Fibroblast of skin of right biceps (primary cell): ENCODE measurements at places on chromosomes 11 and 22.
A peak's percentile ranks its signal among the peaks of the same experiment; 100 is the strongest.

- peak; percentile 10 for DNase-seq
These were observed 15.2 kb upstream of the SORL1-AS1 start for GRCh38 chr11:121467965-121468364.

DNA sequence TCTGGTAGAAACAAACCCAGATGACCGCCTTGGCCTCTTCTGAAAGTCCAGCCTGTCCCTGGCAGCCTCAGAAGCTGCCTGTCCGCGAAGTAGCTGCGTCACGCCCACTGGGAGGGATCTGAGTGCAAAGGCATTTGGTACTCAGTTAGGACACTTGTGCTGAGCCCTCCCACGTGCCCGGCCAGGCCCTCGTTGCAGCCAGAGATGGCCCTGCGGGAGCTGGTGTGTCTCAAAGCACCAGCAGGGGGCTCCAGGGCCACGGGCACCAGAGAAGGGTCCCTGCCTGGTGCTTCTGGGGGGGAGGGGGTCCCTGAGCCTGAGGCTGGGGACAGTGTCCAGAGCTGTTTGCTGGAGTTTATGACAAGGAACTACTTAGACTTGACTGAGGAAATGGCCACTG lies 5.8 kb downstream of the SELENOO start:
- DNase-seq: no peak

GRCh38 chr11:115459563-115459962 lies 44.7 kb downstream of the CADM1 start:
- peak; percentile 86 for DNase-seq

GRCh38 chr11:30159546-30159945 lies 71.3 kb upstream of the FSHB start:
- no peak for DNase-seq

- no peak for DNase-seq
These were observed 150.7 kb downstream of the PKNOX2 start for GRCh38 chr11:125315079-125315740.

GRCh38 chr11:96963375-96963774 lies 573.6 kb downstream of the JRKL start:
- DNase-seq: no peak

DNA sequence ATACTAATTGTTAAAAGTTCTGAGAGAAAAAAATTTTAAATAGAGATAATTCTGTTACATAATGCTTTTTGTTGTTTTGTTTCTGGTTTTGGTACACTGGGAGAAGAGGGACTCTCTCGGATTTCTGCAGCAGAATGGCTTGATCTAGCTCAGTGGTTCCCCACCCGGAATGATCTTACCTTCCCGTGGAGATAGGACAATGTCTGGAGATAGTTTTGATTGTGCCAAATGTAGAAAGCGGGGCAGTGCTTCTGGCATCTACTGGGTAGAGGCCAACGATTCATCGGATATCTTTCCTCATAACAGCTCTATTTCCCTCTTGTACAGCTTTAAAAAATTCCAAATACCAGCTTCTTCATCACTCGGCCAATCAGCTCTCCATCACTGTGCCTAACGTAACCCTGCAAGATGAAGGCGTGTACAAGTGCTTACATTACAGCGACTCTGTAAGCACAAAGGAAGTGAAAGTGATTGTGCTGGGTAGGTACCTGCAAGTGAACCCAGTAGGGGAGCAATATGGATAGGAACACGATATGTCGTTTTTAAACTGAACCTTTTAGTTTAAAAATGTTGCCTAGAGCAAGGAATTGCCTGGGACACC lies 13.2 kb downstream of the CRTAM start:
- DNase-seq: no peak

DNA sequence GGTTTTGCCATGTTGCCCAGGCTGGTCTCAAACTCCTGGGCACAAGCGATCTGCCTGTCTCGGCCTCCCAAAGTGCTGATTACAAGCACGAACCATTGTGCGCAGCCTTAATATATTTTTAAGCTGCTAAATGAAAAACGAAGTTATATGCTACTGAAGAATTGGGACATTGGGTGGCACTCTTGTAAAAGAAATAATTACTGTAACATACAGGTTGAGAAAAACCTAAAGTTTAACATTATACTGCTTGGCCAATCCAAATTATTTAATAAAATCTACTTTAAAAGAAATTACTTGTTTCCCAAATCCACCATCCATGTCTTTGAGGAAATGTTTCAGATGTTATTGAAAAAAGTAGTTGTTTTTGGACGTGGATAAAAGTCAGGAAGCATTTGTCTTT lies 37.9 kb upstream of the ARHGAP32 start:
- no peak for DNase-seq

DNA sequence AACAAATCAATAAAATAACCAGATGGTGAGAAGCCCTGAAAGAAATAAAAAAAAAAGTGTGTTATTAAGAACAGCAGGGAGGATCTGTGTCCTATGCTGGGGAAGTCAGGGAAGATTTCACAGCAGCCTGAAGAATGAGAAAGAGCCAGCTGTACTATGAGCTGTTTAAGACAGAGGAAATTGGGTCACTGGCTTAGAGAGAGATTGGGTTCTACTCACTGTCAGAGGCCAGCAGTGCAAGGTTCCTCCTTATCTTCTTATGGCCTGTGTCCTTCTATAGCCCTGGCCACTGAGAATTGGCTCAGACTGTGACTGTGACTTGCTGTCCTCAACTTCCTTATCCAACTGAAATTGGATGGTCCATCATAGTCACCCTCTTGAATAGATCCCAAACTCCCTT lies 54.8 kb upstream of the FDX1 start:
- no peak for DNase-seq

- DNase-seq: peak; percentile 52
These were observed 94.3 kb downstream of the SLC17A6 start for GRCh38 chr11:22432291-22433093.

- peak; percentile 36 for DNase-seq
These were observed 37.1 kb downstream of the ST3GAL4 start for GRCh38 chr11:126392633-126393013.

DNA sequence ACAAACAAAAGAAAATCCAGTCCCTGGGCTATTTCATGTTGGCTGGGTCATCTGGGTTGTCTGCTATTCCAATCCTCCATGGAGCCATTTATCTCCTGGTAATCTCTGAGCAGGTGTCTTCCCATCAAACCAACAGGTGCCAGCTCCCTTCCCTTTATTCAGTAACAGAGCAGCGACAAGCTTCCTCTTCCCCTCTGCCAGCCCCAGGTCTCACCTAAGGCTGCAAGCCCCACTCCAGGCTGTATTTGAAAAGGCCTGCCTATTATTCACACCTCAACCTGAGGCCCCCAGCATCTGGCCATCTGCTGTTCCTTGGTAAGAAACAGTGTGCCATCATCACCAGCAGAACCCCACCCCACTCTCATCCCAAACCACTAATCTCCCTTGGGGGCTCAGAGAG lies 436.2 kb downstream of the BUD13 start:
- no peak for DNase-seq

GRCh38 chr11:73759610-73760134 lies 1.2 kb downstream of the RAB6A start:
- DNase-seq: peak; percentile 43

DNA sequence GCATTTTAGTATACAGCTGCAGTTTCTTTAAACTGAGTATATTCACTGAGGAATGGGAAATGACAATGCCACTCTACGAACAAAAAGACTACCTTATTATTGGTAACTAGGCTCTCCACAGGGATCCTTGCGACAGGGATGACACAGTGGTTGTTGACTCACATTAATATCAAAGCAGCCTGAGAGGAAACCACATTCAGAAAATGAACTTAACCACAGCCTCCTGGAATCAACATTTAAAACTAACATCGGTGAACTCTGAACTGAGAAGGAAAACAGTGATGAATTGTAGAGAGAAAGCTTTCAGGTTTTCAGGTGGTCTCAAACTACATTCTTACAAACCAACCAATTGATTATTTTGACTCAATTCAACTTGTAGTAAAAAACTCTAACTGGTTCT lies 90.3 kb upstream of the MTMR2 start:
- peak; percentile 67 for DNase-seq

- no peak for DNase-seq
These were observed 55.3 kb upstream of the SLC36A4 start for GRCh38 chr11:93253111-93253510.

GRCh38 chr22:26559961-26560575 lies 29.9 kb downstream of the TPST2 start:
- DNase-seq: no peak

DNA sequence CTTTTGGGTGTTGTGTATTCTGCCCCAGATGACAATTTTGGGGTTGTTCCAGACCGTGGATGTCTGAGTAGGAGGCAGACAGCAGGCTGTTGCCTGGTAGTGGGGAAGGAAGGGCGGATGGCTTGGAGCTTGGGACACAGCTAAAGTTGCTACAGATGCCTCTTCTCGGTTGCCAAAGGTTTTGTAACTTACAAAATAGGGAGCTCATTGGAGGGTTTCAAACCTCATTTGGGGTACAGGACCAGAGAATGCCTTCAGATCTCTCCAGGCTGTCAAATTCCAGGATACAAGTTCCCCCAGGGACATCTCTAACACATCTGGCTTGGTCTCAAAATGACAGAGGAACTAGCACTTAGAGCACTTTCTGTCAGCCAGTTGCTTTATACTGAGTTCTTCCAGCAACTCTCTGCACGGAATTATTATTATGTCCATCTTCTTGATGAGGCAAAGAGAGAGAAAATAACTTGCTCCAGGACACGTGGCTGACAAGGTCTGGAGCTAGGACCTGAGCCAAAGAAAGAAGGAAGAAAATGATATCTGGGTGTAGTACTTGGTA lies 56.0 kb downstream of the SLC1A2 start:
- no peak for DNase-seq

GRCh38 chr11:31807799-31808667 lies 3.1 kb downstream of the PAX6 start:
- no peak for DNase-seq

GRCh38 chr11:14623036-14623435 lies 20.6 kb upstream of the PDE3B start:
- DNase-seq: no peak

GRCh38 chr11:32630844-32631243 lies 47.2 kb downstream of the EIF3M start:
- DNase-seq: no peak

DNA sequence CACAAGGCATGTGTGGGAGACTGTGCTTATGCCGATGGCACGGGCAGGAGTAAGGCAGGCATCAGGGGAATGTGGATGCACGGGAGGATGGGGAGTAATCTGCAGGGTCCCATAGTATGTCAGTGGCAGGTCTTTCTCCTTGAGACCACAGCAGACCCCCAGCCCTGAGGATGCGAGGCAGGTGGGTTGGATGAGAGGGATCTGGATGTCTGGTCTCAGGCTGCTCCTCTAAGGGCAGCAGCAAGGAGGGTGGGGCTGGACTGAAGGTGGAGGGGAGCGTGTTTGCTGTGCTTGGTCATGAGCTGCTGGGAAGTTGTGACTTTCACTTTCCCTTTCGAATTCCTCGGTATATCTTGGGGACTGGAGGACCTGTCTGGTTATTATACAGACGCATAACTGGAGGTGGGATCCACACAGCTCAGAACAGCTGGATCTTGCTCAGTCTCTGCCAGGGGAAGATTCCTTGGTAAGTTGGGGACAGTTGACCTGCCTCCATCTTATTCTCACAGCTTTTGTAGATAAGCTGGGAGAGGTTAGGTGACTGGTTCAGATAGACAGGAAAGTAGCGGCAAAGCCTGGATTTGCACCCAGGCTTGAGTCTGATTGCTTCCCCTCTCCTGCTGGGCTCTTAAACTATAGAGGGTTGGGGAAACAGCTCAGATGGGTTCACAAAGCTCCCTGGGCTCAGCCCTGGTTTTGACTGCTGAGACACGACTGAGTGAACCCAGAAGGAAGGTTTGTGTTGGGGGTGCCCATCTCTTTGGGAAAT lies at the start of gene APOL1:
Gene APOL1 (plus strand): TSS at position 380 of the 769 bp plus-strand sequence. CDS start 1,823 bp downstream, outside the sequence.
- DNase-seq: no peak

- DNase-seq: peak; percentile 17
These were observed 302.7 kb downstream of the DDX10 start for GRCh38 chr11:108967571-108967970.

DNA sequence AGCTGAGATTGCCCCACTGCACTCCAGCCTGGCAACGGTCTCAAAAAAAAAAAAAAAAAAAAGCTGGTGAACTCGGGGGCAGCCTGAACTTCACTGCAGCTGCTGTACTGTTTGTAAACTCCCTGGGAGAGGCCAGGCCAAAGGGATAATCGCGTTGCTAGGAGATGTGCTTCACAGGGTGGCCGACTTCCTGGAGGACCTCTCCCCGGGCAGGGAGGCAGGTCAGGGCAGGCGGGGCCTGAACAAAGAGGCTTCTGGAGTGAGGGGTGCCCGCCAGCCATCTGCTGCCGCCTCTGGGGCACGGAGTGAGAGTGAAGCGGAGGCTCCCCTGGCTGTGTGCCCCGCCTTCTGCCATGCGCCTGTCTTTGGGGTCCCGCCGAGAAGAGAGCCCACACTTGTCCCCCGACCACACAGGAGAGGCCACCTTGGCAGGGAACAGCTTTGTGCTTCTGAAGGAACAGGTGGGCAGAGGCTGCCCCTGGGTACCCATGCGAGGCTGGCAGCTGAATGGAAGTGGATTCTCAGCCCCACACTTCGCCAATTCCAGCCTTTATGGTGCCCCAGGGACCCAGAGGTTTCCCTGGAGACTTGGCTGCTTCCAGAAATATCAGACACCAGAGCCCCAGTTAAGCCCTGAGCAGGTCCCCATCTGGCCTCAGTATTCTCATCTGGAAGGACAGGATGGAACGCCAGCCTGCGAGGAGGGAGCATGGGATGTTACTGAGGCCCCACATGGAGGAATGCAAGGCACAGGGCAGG lies 29.6 kb downstream of the TMEM184B start:
- no peak for DNase-seq

- DNase-seq: peak; percentile 26
These were observed 5.0 kb upstream of the LRFN4 start for GRCh38 chr11:66851698-66852465.

GRCh38 chr22:47797342-47797945 lies 1035.0 kb downstream of the TBC1D22A start:
- DNase-seq: no peak

GRCh38 chr11:131136486-131136885 lies 220.2 kb upstream of the SNX19 start:
- peak; percentile 64 for DNase-seq

DNA sequence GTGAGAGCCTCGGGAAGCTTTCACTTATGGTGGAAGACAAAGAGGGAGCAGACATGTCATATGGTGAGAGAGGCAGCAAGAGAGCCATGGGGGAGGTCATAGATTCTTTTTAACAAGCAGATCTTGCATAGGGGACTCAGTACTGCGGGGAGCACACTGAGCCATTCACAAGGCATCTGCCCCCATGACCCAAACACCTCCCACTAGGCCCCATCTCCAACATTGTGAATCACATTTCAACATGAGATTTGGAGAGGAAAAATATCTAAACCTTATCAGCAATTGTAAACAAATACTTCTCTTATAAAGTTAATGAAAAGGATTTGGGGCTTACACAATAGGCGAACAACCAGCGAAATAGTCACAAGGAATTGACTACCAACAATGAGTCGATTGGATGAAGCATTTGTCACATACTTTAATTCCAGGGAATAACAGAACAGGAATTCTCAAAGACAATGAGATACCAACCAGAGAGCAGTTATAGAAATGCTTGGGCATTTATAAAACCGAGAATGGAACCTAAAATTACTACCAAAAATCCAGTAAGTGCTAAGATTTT lies 7.3 kb downstream of the DDI1 start:
- peak; percentile 61 for DNase-seq

GRCh38 chr11:3854660-3854976 lies 846 bp upstream of the STIM1 start:
- DNase-seq: no peak
